ENCODE measurements at places on chromosomes 2 and 18. TPM values are rescaled to one million over a fixed set of nuclear protein-coding genes. Genes with fewer than 3 reads are reported as not detected.

USP40 gene
- polyA plus RNA-seq: 29.9 TPM

TNFAIP6 gene
- not detected for polyA plus RNA-seq

HOXD12 gene
- polyA plus RNA-seq: not detected

REEP1 gene
- 121 TPM for polyA plus RNA-seq

ASB18 gene
- not detected for polyA plus RNA-seq

NLRC4 gene
- polyA plus RNA-seq: not detected

ZC3H8 gene
- 22.6 TPM for polyA plus RNA-seq

CEP192 gene
- polyA plus RNA-seq: 31.7 TPM

SERPINE2 gene
- polyA plus RNA-seq: 40.1 TPM

SCYGR4 gene
- not detected for polyA plus RNA-seq

IL1A gene
- 0.14 TPM for polyA plus RNA-seq

UGT1A9 gene
- polyA plus RNA-seq: not detected

TUBA4B gene
- polyA plus RNA-seq: not detected

PIEZO2 gene
- 0.12 TPM for polyA plus RNA-seq

GALNT13 gene
- polyA plus RNA-seq: 10.9 TPM

Data from neural cell (in vitro differentiated cells).